ENCODE measurements at places on chromosomes 5 and 9.

DNA sequence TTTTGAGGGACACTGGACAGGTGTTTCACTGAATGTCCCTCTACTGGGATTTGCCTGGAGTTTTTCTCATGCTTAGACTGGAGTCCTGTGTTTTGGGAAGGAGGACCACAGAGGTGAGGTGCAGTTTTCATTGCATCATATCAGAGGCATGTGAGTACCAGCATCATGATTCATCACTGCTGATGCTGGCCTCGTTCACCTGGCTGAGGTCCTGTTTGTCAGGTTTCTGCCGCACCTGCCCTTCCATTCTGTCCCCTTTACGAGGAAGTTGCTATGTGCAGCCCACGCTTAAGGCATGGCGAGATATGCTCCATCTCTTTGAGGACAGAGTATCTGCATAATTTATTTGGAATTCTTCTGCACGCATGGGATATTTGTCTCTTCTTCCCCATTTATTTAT is 162.1 kb downstream of the TENT4A start:
- no peak for DNase-seq

DNA sequence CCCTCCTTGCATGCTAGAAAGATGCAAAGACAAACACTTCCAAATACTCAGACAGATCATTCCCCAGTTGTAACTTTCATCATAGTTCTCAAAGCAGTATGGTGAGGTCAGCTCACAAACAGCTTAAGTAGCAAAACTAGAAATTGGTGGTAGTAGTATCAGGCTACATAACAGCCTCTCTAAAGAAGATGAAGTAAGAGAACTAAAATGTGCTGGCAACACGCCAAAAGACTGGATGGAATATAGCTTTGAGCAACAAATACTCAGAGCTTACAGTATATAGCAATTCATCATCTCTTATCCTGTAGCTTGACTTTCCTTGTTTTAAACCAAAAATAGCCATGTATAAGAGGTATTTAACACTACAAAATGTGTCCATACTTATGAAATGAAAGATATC is 7.5 kb downstream of the PFDN1 start:
- DNase-seq = no peak

DNA sequence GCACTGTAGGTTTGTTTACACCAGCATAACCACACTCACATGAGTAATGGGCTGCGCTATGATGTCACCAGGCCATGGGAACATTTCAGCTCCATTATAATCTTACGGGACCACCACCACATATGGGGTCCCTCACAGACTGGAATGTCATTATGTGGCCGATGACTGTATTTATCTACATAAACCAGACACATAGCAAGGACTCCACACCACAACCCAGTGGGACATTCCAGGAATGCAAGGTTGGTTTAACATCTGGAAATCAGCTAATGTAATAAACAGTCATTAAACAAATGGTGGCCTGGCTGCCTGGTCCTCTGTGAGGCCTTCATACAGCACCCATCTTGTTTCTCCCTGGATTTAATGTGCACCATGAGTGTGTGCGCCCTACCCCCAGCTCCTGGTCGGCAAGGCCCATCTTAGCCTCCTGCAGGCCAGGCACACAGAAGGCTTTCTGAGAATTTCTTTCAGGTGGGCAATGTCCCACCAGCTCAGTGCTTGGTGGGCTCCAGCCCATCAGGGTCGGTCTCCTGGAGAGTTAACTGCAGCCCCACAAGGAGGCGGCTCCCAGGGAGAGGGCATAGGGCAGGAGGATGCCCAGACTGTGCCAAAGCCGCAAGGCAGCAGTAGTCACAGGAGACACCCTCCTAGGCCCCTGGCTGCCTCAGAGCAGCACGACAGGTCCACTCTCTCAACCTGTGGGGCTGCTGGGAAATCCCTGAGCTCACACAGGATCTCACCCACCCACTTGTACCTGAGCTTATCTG is 35.9 kb upstream of the SARDH start:
- no peak for DNase-seq

DNA sequence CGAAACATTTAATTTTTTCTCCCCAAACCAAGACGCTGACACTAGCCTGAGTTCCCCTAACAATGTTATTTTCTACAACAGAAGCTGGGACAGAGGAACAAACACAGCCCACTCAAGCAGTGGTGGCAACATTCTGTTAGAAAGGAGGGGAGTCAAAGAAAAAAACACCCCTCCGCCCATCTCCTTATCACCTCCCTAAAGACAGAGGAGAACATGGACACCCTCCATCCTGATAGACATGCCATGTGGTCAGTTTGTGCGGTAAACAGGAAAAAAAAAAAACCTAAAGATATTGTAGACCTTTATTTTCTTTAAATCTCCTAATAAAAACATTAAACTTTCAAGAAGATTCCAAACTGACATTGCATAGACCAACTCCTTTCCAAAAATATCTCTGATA is 2.9 kb upstream of the DPM2 start:
- DNase-seq = no peak

GRCh38 chr5:174083056-174083827 is 37.7 kb downstream of the NSG2 start:
- no peak for DNase-seq

GRCh38 chr5:113123618-113124017 is 147.0 kb downstream of the DCP2 start:
- DNase-seq = no peak

- DNase-seq = no peak
Measured at GRCh38 chr5:178509491-178510057, 80.6 kb downstream of the COL23A1 start.

GRCh38 chr5:94693043-94693822 is 74.8 kb downstream of the SLF1 start:
- peak; percentile 1 for DNase-seq
